Hematopoietic multipotent progenitor cell treated with erythropoietin and hydrocortisone succinate and interleukin-3 and kit ligand, for 17 days (in vitro differentiated cells): ENCODE measurements at places on chromosomes 7 and 10.

- no peak for DNase-seq
Measured at GRCh38 chr7:128014811-128015210, 16.4 kb downstream of the LRRC4 start.

DNA sequence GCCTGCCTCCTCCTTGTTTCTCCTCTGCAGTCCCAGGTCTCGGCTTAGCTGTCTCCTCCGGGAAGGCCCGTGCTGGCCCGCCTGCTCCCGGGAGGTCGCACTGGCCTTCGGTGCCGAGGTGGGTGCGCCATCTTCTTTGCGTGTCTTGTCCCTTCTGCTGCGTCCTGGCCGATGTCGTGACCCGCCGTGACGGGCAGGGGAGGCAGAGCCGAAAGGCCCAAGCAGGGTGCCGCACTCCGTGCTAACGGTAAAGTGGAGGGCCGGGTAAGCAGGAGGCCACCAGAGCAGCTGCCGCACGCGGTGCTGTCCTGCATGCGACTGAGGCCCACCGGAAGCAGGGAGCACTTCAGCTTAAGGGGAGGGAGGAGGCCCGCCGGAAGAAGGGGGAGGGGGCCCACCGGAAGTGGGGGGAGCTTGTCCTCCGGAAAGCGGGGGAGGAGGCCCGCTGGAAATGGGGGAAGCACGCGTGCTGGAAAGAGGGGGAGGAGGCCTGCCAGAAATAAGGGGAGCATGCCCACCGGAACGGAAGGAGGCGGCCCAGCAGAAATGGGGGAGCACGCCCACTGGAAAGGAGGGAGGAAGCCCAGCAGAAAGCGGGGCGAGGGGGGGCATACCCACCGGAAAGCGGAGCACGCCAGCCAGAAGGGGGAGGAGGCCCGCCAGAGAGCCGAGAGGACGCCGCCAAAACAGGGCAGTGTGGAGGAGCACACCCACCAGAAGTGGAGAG lies 71.4 kb downstream of the PROSER2 start:
- DNase-seq, result no peak

- DNase-seq, result no peak
Measured at GRCh38 chr7:114688443-114689055, 233.3 kb upstream of the MDFIC start.

DNA sequence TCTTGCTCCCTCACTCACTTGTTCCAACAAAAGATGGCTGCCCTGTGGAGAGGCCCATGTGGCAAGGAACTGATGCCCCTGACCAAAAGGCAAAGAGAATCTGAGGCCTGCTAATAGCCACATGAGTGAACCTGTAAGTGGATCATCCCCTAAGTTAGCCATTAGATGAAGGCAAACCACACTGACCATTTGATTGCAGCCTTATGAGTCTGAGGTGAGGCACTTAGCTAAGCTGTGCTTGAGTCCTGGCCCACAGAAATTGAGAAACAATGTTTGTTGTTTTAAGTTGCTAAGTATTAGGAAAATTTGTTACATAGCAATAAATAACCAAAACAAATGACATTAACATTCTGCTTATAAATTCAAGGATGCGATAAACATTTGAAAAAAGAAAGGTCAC lies 100.1 kb upstream of the BET1 start:
- no peak for DNase-seq

DNA sequence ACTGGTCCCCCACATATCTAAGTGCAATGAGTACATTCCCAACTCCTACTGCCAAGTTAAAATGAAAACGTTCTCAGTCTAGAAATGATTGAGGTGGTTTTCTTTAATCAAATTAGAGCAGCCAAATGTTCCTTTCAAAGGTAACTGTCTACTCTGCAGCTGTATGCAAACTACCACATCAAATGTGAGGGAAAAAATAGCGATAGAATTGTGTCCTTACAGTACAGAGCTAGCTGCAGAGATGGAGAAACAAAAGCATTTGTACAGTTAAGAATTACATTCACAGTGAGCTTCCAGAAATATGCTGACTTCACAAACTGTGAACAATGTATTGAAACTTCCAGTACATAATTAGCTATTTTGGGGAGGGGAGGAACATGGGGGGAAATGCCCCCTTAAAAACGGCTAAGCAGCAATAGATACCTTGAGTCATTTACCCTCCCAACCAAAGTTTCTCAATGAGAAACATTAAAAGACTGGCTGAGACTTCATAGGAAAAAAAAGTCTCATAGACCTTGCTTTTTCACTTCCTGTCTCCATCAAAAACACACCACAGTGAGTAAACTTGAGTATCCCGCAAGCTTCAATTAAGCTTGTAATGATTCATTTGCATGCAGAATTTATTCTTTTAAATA lies 22.9 kb downstream of the CDK6 start:
- DNase-seq, result no peak

DNA sequence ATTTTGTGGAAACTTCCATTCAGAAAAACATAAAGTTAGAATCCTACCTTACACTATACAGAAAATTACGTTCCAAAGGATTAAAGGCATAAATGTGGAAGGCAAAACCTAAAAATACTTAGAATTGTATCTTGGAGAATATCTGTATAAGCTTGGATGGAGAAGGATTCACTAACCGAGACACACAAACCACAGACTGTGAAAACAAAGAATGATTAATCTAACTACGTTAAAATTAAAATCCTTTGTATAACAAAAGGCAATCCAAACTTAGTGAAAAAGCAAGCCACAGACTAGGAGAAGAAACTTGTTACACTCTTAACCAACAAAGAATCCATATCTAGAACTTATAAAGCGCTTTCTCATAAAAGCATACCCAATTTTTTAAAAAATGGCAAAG lies 678.8 kb downstream of the INHBA start:
- DNase-seq, result no peak

DNA sequence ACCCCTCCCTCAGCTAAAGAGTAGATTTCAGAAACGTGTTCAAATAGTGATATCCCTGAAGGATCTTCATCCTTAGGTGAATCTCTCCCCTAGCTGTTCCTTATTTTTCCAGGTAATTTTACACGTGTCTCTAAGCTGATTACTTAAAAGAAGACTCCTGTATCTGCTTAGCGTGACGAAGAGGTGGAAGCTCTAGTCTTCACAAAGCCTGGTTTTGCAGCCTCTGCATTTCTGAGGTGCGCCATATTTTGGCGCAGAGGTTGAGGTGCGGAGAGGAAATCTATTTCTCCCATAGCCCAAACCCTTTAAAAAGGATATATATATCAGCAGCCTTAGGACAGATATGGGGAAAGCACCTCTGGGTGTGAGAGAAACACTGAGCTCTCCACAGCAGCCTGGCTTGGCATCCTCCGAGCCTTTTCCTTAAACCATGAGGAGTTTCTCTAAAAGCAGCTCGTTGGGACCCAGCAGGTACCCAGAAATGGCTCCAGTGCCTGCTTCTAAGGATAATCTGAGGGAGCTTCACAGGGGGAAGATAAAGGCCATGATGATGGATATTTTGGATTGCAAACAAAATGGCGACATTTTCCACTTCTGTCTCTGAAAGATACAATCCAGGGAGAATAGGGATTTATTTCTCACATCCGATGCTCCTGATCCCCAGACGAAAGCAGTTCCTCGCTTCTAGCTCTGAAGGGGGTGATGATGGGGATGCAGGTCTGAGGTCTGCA lies 3.0 kb upstream of the HOXA2 start:
- no peak for DNase-seq

DNA sequence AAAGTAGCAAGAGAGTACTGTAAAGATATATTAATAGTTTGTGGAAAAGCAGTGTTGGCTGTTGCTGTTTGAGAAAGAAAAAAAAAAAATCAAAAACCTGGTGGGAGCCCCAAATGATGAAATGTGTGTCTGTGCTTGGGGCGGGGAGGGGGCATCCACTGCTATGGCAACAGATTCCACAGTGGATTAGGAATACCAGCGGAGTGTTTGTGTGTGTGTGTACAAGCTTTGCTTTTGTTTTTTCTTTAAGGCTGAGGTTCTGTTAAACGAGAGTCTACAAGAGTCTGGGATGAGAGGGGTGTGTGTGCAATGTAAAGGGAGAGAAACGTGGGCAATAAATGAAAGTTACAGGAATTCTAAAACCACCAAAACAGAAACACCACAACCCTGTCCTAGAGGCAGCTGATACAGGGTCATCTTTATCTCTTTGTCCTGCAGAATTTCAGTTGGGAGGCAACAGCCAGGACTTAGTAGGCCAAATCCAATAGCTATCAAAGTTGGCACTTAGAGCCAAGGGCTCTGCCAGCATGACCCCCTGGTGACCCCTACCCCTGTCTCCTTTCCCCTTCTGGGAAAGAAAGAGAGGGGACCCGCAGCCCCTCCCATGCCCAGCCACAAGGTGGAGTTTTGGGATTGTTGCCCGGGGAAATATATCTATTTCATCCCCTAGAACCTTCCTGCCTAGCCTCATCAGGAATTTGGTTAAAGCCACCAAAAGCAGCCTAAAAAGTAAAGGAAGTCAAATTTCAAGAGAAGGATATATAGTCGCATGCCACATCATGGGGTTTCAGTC lies 85.4 kb downstream of the OSBPL3 start:
- DNase-seq, result no peak

DNA sequence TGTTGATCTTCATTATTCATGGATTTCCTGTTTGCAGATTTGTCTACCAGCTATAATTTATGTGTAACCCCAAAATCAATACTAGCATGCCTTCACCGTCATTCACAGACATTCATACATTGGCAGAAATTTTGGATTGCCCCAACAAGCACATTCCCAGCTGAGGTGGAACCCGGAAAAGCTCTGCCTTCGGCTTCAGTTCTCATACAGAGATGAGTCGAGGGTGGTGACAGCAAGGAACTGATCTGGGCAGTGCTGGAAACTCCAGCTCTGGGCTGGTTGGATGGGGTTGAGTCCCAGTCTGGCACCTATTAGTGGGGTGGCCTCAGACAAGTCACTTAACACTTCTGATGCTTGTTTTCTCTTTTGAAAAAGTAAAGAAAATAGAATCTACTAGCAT lies 267.5 kb downstream of the SNX13 start:
- no peak for DNase-seq

- DNase-seq, result no peak
Measured at GRCh38 chr7:67619175-67619574, 622.5 kb downstream of the TYW1 start.

DNA sequence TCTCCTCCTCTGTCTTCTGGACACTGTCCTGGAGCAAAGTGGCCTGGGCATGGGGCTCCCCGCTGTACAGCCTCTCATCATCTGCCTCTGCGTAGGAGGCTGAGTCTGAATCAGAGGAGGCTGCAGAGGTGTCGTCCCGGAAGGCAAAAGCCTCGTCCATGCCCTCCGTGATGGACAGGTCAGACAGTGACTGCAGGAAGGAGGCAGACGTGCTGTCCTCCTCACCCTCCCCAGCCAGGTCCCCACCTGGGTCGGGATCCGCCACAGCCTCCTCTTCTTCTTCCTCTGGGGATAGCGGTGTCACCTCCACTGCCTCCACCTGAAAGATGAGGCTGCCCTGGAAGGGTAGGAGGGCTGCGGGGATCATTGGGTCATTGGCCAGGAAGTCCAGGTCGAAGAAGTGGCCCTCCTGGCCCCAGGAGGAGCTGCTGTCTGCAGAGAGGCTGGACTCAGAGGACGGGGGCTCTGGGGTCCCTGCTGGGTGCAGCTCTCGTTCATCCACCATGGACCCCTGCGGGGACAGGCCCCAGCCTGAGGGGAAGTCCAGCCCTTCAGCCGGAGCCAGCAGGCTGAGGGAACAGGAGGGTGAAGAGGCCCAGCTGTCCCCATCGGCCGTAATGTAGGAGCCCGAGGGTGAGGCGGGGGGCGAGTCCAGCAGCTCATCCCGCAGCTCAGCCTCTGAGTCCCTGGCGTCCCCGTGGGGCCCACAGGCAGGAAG lies 3.7 kb downstream of the NACAD start:
- no peak for DNase-seq

GRCh38 chr10:102859911-102860310 lies 5.9 kb downstream of the BORCS7 start:
- DNase-seq, result no peak

GRCh38 chr7:37309493-37309892 lies 139.2 kb downstream of the ELMO1 start:
- DNase-seq, result no peak

DNA sequence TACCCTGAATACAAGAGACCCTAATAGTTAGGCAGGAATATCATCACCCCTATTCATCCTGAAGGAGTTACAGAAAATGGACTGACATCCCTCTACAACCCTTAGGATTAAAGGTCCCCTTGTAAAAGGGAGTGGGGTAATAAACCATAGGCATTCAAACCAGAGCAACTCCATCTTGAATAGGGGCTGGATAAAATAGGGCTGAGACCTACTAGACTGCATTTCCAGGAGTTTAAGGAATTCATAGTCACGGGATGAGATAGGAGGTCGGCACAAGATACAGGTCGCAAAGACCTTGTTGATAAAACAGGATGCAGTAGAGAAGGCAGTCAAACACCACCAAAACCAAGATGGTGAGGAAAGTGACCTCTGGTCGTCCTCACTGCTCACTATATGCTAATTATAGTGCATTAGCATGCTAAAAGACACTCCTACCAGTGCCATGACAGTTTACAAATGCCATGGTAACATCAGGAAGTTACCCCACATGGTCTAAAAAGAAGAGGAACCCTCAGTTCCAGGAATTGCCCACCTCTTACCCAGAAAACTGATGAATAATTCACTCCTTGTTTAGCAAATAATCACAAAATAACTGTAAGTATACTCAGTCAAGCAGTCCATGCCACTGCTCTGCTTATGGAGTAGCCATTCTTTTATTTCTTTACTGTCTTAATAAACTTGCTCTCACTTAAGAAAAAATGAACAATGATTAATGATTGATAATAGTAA lies 37.2 kb downstream of the CUBN start:
- DNase-seq, result no peak

DNA sequence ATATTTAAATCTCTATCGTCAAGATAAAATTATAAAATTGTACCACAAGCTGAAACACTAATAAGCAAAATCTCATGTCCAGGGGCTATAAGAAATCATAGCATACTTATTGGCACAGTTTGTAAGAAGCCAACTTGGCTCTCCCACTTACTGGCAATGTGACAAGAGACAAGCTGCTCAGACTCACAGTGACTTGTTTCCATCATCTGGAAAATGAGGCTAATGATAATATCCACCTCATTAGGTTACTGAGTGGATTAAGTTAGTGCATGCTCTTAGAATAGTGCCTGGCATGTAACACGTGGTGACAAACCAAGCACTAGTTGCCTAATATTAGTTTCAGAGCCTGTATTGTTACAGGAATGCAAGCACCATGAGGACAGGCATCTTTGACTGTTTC lies 234.4 kb downstream of the GLI3 start:
- no peak for DNase-seq

DNA sequence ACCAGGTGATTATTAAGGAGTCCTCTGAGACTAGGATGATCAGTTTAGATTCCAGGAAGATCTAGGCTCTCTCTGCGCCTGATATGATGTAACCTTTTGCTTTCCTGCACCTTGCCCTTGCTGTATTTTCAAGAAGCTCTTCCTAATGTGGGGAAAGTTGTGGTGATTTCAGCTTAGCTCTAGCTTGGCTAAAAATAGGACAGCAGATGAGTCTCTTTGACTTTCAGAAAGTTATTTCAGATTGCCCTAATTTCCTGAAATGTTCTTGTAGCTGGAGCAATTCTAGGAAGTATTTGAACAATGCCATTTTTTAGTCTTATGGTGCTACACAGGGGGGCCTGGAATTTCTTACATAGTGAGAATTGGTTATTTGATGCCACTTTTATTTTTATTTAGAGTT lies 3.8 kb downstream of the LCOR start:
- no peak for DNase-seq

- DNase-seq, result no peak
Measured at GRCh38 chr10:30813872-30814481, 184.4 kb upstream of the LYZL2 start.
